ENCODE measurements at places on chromosomes 13 and 19.

- DNase-seq, result no peak
Observed at GRCh38 chr19:14317157-14317556, 64.1 kb upstream of the ADGRE5 start.

- no peak for DNase-seq
Observed at GRCh38 chr19:34041925-34042521, 130.3 kb upstream of the LSM14A start.

DNA sequence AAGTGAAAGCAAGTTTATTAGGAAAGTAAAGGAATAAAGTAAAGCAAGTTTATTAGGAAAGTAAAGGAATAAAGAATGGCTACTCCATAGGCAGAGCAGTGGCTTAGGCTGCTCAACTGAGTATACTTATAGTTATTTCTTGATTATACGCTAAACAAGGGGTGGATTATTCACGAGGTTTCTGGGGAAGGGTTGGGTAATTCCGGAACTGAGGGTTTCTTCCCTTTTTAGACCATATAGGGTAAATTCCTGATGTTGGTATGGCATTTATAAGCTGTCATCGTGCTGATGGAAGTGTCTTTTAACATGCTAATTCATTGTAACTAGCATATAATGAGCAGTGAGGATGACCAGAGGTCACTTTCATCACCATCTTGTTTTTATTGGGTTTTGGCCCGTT lies 194.3 kb downstream of the DLEU7 start:
- no peak for DNase-seq

- DNase-seq, result no peak
Observed at GRCh38 chr13:100275746-100276145, 186.9 kb downstream of the PCCA start.

DNA sequence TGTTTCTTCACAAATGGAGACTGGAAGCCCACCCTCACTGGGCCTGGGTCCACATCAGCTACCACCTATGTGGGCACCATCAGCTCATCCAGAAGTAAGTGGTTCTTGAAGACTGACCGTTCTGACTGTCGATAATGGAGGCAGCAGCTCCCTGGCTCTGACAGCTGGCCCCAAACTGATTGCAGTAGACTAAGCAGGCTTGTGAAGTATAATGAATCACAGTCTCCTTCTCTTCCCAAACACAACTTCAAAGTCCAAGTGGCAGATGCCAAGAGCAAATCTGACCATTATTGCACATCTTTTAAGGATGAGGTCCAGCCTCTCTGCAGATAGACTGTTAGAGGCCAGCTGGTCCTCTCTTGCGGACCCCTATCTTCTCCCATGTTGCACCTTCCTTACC lies 574.4 kb upstream of the KLF12 start:
- DNase-seq, result no peak

- no peak for DNase-seq
Observed at GRCh38 chr19:8352134-8352827, 9.2 kb upstream of the KANK3 start.

- no peak for DNase-seq
Observed at GRCh38 chr19:50344661-50345318, 15.6 kb upstream of the KCNC3 start.

- peak; percentile 75 for DNase-seq
Observed at GRCh38 chr19:15452111-15453047, 2.6 kb upstream of the WIZ start.

DNA sequence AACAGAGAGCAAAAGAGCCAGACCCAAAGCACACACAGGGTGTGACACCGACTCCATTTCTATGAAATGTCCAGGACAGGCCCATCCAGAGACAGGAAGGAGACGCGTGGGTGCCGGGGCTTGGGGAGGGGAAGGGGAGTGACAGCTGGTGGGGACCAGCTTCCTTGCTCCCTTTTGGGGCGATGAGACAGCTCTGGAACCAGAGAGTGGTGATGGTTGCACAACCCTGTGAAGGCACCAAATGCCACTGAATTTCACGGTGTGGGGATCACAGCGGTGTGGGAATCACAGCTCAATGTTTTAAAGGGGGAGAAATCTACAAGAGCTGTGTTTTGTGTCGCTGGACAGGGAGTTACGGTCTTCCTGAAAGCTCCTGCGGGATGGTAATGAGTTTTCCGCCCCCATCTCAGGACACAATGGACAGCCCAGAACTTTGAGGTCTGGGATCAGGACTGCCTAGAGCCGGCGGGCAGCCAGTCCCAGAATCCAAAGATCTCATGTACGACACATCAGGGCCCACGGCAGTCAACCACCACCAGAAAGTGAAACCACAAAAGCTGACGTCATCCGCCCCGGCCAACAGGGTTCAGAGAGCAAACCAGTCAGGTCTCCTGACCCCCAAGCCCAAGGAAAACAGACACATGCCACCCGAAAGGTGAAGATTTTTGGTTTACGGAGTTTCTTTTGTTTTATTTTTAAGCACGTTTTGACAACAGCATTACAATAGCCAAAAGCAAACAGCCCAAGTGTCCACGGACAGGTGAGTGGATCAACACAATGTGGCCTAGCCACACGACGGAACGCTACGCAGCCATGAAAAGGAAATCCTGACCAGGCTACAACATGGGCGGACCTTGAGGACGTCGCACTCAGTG lies 7.3 kb downstream of the SGTA start:
- DNase-seq, result no peak

DNA sequence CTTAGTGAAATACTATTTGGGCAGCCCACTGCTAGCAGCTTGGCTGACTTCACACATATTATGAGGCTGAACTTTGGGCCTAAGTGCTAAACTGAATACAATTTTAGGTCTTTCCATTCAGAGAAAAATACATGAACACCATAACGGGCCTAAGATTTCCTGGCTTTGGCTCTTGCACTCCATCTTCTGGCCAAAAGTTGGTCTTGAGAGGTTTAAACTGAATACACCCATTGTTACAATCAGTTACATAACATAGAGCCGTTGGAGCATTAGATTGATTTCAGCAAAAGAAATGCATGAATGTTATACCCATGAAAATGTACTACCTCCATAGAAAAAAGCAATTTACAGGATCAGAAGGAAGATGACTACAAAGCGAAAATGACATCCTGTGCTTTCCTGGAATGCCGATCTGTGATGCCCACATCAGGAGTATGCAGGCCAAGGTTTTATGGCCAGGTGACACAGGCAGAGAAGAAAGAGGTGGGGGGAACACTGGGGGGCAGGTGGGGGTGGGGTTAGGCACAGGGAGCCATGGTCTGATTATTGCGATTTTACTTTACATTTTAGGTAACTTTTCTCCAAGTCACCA lies 11.1 kb upstream of the SHISA2 start:
- DNase-seq, result peak; percentile 47

DNA sequence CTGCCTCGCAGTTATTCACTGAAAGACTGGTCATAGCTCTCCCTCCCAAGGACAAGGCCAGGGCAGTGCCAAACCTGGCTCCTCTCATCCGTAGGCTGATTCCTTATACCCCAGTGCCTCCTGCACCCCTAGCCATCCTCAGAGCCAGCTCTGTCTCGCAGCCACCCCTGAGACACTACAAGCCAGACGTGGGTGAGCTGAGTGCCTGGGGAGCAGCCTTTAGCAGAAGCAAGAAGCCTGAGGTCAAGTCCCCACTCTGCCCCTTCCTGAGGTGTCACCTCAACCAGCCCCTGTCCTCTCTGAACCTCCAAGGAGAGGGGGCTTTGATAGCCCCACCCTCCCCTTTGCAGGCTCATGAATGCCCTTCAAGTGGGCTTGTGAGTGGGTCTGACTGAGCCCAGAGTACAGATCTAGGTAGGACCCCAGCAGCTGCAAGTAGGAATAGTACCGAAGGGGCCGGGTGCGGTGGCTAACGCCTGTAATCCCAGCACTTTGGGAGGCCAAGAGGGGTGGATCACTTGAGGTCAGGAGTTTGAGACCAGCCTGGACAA lies 14.8 kb upstream of the AKAP8L start:
- DNase-seq, result no peak

DNA sequence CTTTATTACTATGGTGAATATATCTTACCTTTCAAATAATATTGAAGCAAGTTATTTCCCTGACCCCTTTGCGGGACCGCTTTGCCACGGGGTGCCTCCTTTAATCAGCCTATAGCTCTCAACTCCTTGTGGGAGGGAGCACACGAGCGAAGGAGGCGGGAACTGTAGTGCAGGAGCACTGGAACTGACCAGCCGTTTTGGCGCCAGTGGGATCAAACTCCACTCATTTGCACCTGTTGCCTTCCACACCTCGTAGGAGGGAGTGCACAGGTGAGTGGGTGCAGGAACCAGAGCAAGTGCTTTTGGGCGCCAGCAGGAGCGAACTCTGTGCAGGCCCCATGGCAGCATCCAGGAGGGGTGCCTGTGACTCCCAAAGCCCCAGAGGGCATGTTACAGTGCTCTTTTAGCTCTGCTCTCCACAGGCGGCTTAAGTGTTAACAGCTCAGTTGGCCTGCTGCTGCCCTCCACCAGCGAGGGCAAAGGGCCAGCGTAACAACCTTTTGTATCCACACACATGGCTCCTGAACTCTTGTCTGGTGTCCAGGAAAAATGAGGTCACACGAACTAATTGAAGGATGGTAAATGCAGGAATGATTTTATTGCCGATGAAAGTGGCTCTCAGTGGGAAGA lies 206.9 kb downstream of the GGACT start:
- DNase-seq, result no peak

DNA sequence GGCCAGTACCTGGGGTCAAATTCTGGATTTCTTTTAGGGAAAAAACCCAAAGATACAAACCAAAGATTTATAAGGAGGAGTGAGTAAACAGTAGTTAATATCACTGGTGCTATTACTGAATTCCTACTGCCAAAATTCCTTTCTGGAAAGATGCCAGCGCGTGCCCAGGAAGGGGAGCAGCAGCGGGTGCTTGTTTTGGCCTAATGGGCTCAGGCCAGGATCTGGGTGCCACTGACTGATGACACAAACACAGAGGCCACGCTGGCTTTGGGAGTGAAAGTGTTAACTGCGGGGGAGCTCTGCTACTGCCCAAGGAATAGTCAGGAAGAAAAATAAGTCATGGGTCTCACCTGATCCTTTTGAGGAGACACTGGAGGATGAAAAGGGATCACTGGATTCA lies 61.2 kb downstream of the KLF2 start:
- no peak for DNase-seq

DNA sequence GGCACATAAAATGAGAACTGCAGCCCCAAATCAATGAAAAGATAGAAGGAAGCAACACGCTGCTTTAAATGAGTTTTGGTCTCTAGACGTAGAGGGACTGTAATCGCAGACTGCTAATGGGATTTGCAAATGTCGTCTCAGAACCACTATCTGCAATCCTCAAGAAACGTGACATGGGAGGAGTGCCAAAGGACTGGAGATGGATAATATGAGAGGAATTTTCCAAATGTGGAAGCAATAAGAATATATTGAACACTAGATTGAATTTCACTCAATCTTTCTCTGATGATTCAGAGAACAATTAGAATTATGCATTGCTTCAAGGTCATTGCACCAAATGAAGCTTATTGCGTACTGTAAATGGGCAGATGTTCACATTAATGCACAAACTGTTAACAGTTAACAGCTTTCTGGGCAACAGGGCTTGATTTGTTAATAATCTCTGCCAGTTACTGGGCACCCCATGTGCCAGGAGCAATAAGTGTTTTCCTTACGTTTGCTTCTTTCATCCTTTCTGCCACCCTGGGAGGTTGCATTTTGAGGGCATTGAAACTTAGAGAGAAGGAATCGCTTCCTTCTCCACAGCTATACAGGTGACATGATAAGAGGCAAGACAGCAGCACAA lies 62.8 kb upstream of the WASF3 start:
- no peak for DNase-seq

- DNase-seq, result no peak
Observed at GRCh38 chr19:310141-310651, 19.0 kb upstream of the PLPP2 start.

DNA sequence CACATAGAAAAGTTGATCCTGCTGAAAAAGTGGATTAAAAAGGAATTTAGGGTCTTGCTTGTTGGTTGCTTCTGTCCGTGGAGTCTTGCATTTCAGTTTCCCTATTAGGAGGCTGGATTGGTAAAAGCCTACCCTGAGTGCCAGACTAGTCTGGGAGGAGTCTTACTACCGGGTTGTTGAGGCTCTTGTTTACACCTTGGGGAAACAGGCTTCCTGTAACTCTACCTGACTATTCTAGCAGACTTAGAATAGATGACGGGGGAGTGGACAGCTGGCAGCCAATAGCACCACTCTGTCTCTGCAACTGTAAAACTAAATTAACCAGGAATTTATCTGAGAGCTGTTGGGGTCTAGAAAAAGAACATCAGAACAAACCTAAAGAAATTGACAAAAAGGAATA lies 11.3 kb upstream of the MPHOSPH8 start:
- DNase-seq, result no peak

- DNase-seq, result no peak
Observed at GRCh38 chr13:77537289-77537919, 1.9 kb downstream of the SCEL start.

DNA sequence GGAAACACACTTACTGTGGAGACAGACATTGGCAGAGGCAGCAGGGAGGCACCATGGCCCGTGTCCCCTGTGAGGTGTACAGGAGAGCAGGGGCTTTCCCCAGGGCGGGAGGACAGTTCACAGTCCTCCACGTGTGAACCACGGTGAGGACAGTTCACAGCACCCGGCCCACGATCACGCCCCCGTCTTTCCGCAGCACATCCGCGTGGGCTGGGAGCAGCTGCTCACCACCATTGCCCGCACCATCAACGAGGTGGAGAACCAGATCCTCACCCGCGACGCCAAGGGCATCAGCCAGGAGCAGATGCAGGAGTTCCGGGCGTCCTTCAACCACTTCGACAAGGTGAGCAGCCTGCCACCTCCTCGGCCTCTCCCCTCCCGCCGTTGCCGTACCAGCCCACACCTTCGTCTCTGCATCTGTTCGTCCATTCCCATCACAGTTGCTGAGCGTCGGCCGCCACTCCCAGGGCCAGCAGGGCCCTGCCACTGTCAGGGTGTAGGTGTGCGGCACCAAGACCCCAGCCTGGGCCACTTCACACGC lies 17.4 kb downstream of the CAPN12 start:
- DNase-seq, result no peak

DNA sequence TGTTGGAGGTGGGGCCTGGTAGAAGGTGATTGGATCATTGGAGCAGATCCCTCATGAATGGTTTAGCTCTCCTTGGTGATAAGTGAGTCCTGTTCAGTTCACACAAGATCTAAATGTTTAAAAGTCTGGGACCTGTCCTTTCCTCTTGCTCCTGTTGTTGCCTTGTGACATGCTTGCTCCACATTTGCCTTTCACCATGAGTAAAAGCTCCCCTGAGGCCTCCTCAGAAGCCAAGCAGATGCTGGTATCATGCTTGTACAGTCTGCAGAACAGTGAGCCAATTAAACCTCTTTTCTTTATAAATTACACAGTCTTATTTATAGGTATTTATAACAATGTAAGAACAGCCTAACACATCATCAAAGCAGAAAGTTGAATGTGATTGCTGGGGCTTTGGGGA lies 24.2 kb upstream of the RFC3 start:
- DNase-seq, result no peak

All from DMS153 (cell line).